WTC11 (cell line): ENCODE measurements at places on chromosomes 6 and 20. TPM values are rescaled to one million over a fixed set of nuclear protein-coding genes. Genes with fewer than 3 reads are reported as not detected.

The DSP gene
- 74.5 to 77.0 TPM (median 76.1 TPM) in 3 replicates for total RNA-seq

The KCNK16 gene
- not detected in 3 replicates for total RNA-seq

The CGAS gene
- 5.6 to 6.4 TPM (median 5.7 TPM) in 3 replicates for total RNA-seq

The TREM2 gene
- total RNA-seq = 0.18 TPM in 1 of 3 replicates, not detected in the others

GRCh38 chr6:116016846-116017545 is 43.7 kb downstream of the FRK start:
- DNase-seq = no peak

DNA sequence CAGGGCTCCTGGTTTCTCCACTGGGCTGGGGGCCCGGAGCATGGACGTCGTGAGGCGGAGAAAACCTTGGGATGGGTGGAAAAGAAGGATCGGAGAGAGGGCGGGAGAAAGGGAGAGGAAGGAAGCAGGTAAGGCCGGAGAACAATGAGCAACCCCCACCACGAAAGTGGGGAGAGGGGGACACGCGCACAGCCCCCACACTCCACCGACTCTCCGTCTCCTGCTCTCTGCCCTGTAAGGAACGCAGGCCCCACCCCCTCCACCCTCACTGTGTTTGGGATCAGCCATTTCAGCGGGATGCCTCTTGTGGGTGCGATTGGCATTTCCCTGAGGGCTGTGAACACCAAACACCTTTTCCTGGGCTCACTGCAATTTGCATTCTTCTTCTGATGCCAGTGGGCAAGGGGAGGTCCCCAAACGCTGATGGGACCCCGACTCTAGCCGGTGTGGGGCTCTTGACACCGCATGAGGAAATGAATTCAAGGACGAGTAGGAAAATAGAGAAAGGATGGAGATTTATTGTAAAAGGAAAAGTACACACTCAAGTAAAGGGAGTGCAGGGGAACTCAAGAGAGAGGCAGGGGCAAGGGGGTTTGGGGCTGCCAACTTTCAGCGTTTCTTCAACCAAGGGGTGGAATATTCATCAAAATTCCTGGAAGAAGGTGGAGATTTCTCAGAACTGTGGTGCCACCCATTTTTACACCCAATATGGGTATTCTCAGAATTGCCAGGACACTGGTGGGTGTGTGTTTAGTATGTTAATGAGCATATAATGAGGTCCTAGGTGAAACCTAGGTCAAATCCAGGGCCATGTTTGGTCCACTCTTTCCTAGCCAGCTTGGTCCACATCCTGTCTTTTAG is 13.1 kb upstream of the RAET1L start:
- DNase-seq = peak; percentile 44

- no peak for DNase-seq
Measured at GRCh38 chr6:53501432-53501831, 43.5 kb downstream of the GCLC start.

DNA sequence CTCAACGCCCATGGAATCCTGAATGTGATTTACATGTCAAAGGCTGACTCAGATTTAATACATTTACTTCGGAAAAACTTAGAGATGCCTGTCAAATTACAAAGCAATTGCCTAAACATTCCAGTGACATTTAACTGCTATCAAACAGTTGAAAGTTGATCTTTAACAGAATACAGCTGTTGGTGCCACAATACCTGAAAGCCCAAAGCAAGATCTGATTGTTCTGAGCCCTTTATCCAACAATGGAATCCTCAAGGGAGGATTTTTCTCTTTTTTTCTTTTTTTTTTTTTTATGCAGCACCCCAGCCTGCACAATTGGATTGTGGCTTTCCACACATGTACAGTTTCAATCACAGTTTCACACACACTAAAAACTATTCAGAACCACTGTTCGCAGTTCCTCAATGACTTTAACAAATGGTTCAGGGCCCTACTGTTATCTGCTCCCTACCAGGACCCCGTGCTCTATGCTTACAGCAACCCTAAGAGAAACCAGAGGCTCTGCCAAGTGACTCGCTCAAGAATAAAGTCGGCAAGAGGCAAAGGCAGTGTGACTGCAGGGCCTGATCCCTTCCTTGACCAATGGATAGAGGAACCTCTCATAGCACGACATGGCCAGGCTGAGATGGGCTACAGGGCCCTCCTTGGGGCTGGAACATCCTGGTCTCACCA is 33.3 kb downstream of the EPB41L2 start:
- no peak for DNase-seq

DNA sequence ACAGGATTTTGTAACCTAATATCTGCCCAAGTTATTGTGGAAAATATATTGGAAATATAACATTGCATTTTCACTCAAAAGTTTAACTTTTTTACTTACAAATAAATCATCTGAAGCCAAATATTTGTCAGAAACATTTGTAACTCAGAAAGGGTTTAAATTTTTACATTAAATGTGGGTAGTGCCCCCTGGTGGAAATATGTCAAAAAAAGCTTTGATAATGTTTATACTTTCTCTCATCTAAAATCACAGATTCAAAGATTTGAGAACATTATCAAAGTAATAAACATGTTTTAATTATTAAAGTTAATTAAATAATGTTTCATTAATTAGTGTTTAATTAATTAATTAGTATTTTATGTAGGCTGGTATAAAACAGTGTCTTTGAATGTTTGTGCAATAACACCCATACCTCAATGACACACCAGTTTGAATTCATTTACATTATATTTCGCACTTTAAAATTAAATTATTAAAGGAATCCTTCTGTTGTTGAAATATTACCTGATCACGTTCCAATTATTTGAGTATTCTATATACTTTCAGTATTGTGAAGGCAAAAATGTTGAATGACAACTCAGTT is 320.1 kb upstream of the FKBP1C start:
- DNase-seq = no peak

DNA sequence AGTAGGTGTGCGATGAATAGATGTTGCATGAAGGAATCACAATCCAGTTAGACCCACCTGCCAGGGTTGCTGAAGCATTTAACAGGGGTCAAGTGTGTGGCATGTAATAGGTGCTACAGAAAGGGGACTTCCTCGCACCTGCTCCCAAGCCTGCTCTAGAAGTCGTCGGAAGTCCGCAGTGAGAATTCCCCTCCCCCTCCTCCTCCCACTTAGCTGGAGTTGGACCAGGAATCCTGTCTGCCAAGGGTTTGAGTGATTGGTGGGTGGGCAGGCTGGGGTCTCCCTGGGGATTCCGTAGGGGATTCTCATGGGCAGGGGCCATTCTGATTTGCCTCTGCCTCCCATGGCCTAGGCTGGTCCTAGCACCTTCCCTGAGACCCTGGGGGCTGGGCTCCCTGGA is 10.3 kb downstream of the SCRT2 start:
- DNase-seq = peak; percentile 30

DNA sequence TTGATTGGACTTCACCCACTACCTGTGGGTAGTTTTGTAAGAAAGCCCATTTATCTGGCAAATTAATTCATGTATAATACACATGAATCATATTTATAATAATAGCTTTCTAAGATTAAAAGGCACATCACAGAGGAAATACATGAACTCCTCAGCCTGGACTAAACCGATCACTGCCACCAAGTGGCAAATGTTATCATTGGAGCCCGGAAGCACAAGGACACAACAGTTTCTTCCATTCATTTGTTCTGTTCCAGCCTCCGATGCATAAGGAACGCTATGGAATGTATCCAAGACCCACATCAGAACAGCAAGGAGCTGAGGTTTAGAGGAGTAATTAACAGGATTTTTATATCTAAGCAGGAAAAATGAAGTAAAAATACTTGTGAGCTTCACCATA is 13.9 kb upstream of the IPCEF1 start:
- no peak for DNase-seq

DNA sequence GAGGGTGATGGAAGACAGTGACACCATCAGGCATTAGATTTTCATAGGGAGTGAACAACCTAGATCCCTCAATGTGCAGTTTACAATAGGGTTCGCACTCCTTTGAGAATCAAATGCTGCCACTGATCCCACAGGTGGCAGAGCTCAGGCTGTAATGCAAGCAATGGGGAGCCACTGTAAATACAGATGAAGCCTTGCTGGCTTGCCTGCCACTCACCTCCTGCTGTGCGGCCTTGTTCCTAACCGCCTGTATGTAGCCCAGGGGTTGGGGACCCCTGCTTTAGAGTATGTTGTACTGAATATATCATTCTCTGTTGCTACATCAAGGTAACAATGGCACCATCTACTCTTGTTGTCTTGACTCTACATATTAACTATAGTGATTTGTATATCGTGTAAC is 37.1 kb downstream of the TPD52L1 start:
- DNase-seq = peak; percentile 50
